ENCODE measurements at places on chromosomes 4 and X. TPM values are rescaled to one million over a fixed set of nuclear protein-coding genes. Genes with fewer than 3 reads are reported as not detected.

KLHL4 gene
- total RNA-seq, result under 0.01 TPM

MND1 gene
- 4.7 TPM for total RNA-seq

BANK1 gene
- total RNA-seq, result 0.32 TPM

ODAPH gene
- total RNA-seq, result not detected

SHISA3 gene
- 0.32 TPM for total RNA-seq

PLAC1 gene
- total RNA-seq, result 0.26 TPM

NUDT10 gene
- 2.7 TPM for total RNA-seq

RNF150 gene
- 0.26 TPM for total RNA-seq

HAND2 gene
- total RNA-seq, result 8.4 TPM

All from bronchial smooth muscle cell (primary cell).